ENCODE measurements at places on chromosomes 2 and 18. TPM values are rescaled to one million over a fixed set of nuclear protein-coding genes. Genes with fewer than 3 reads are reported as not detected.
A peak's percentile ranks its signal among the peaks of the same experiment; 100 is the strongest.

DNA sequence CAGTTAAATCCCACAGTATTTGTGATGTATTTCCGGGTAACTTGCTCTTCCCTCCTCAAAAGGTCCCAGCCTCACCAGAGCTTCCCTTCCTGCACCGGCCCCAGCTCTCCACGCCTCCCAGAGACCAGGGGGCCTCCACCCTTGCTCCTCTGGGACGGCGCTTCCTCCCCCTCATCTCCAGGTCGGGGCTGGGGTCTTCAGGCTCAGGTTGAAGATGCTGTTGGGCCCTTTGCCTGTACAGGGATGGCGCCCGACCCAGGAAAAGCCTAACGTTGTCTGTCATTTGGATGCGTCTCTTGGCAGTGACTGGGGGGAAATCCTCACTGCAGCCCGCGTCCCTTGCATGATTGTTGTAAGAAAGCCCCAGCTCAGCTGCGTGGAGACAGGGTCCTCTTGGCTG is 126.7 kb downstream of the TPO start:
- DNase-seq, result no peak

The TNFRSF11A gene
- total RNA-seq, result 9.1 TPM

- DNase-seq, result peak; percentile 46
Measured at GRCh38 chr2:11784747-11785610, 38.5 kb downstream of the LPIN1 start.

- no peak for DNase-seq
Measured at GRCh38 chr2:203798296-203799087, 69.1 kb upstream of the CTLA4 start.

The FBXO48 gene
- total RNA-seq, result 3.7 TPM

The UPP2 gene
- total RNA-seq, result not detected

The HRH4 gene
- total RNA-seq, result 0.07 TPM

DNA sequence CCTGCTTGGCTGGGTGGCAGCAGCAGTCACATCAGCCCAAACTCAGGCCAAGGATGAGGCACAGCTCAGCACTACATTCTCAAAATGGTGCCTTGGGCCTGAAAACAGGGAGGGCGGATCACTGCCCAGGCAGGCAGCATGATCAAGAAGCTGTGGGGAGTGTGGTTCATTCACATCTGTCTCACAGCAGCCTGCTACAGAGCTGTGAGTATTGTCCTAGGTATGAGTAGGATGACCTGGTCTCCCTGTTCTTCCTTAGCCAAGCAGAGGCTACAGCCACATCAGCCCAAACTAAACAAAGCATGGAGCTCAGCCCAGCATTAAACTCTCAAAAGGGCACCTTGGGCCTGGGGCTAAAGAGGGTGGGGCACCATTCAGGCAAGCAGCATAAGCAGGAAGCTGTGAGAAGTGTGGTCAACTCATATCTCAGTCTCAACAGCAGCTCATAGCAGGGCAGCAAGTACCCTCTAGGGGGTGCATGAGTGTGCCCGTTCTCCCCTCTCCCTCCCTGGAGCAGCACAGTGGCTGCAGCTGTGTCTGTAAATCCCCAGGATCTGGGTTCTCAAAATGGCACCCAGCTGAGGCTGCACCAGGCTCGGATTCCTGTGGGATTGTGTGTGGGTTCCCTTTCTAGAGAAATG is 139.6 kb downstream of the TRABD2A start:
- DNase-seq, result peak; percentile 54

The RFTN2 gene
- not detected for total RNA-seq

The LYPD6B gene
- total RNA-seq, result not detected

DNA sequence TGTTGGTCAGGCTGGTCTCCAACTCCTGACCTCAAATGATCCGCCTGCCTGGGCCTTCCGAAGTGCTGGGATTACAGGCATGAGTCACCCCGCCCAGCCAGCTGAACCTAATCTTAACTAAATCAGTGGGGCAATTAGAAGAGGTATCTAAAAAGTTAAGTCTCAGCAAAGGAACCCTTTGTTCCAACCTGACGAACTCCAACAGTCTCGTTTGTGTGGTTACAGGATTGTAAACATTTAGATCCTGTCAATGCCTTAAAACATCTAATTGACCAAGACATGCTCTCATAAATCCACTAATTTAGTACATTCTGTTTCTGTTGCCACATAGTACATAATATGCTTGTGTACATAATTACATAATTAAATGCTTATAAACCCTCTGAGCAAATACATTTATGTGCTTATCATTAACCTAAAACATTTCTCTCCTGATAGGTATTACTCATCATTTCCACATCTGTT is 31.1 kb upstream of the STK39 start:
- DNase-seq, result no peak

Measured in activated CD4-positive, alpha-beta T cell treated with anti-CD3 and anti-CD28 coated beads, Interleukin-2, amount 10 ng/mL, durations not matched to agents 7 days and 5 days (primary cell).